ENCODE measurements at places on chromosomes 2 and 18.

GRCh38 chr2:240426845-240427721 is 8.4 kb upstream of the GPC1 start:
- no peak for DNase-seq

DNA sequence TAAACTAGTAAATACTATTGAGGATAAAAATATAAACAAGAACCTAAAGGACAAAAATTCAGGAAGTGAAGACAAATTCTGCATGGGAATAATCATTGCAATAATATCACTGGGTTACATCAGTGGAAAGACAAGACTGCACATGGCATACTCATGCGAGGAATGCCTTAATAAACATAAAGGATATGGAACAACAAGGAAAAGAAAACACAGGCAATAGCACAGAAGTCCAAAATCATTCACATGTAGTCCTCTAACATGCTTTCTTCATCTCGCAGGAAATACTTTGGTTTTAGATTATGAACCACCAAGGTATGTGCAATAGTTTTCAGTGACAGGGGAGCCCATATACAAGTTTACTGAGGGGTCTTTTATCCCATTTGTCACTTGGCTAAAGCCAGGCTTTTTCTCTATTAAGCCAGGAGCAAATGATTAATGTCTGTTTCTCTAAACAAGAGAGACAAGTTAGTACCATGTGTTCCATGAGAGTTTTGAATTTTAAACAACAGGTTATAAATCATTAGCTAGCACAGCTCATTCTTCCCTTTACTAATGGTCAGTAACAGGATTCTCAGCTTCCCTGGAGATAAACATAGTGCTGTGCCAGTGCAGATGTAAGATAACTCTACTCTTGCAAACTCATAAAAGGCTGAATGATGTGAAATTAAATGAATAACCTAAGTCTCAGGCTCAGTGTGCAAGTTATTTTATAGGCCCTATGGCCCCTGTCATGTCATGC is 353.6 kb upstream of the FSIP2 start:
- no peak for DNase-seq

DNA sequence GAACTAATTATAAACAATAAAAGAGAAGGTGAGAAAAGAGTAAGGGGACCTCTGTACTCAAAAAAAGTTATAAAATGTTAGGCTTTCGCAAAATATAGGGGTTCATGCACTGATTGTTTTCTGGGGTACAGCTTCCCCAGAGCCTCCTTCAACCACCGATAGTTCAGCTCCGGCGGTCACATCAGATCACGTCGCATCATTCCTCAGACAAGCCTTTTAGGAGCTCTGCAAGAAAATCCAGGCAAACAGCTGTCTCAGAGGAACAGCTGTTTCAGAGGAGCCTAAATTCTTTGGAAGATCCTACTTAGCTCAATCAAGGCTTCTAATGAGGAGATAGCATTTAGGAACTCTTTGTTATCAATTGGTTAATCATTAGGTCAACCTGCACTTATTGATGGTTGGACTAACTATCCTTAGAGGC is 78.7 kb downstream of the MYCN start:
- DNase-seq: no peak

DNA sequence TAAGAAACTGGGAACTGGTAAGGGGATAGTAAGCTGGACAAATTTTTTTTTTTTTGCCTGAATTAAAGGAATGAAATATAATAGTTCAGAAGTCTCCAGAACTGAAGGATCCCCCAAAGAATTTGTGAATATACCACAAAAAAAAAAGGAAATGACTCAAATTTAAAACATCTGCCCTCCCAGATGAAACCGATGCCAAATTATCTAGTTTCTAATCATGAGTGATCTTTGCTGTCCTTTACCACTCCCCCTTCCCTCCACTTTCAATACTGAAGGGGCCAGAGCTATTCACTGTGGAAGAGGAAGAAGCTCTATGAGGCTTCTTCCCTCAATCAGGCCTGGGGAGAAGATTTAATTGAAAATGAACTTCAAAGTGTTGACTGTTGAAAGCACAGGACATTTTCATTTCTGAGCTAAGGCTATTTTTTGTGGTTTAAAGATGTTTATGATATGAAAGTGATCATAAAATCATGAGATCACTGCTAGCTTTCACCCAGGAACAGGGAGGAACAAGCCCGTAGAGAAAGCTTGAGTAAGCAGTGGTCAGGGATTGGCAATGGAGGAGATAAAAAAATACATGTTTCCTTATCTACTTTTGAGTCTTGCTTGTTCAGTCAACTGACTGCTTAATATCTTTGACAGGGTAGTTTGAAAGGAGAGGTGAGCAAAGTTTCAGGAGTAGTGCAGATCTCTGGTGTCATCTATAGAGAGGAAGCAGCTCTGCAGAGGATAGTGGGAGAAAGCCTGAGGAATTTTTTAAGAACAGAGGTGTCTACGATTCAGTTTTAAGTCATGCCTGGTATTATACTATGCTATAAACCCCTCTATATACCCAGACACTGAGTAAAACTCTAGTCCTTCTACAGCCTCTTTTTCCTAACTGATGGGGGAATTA is 409.5 kb upstream of the FIGN start:
- no peak for DNase-seq

- DNase-seq: no peak
These were observed 42.3 kb upstream of the PTPRM start for GRCh38 chr18:7524786-7525185.

GRCh38 chr2:126935774-126936173 is 37.1 kb downstream of the TEX51 start:
- DNase-seq: no peak

DNA sequence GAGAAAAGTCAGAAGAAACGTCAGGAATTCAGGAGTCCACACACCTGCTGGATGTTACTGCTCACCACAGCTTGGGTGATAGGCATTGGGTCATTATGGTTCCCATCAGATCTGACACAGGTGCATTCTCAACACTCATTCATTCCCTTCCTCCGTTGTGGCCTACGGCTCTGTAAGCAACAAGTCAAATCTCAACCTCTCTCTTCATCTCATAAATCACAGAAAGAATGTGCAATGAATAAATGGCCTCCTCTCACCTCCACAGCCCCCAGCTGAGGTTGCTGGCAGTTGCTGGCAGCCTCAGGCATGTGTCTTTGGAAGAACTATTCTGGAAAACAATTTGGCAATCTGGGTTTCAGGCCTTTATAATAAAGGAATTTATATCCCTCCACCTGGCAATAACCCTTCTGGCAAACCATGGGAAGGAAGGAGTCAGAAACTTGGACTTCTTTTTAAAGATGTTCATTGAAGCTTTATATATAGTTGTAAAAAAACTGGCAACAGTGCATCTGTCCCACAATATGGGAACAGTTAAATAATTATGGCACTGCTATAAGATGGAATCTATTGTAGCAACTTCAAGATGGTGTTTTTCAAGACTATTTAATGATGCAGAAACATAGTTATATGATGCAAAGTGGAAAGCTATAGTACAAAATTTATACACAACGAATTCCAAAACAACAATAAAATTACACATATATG is 175.4 kb downstream of the ANAPC1 start:
- DNase-seq: no peak

DNA sequence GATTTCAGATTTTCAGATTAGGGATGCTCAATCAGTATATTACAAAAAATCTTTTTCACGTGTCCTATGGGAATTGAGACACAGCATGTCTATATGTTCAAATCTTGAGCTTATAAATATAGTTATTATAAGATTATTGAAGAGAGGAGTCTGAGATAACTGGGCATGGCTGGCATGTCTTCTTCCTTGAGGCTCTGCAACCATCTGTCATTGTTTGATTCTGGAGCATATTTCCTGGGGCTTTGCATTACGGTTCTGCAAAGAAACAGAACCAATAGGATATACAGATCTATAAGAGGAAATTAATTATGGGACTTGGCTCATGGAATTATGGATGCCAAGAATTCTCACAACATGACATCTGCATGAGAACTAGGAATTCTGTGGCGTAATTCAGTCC is 386.1 kb downstream of the SOCS6 start:
- no peak for DNase-seq

DNA sequence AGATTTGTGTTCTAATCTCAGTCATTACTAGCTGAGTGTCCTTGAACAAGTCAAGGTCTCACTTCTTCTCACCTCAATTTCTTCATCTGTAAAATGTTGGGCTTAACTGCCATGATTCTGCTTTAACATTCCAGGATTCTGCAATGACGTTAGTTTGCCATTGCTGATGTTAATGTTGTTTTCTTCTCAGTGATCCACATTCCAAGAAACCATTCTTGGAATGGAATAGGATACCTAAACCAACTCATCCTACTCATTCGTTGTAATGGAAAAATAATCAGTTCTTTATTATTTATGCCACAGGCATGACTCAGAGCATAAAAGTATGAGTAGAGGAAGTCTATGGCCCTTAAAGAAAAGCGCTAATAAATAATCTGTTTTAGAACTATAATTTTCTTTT is 140.2 kb upstream of the ETAA1 start:
- DNase-seq: no peak

GRCh38 chr2:232329716-232330067 is 48.9 kb upstream of the ALPP start:
- no peak for DNase-seq

- DNase-seq: no peak
These were observed 11.9 kb upstream of the AGFG1 start for GRCh38 chr2:227460070-227460485.

GRCh38 chr2:68975844-68976243 is 1.4 kb downstream of the GKN1 start:
- no peak for DNase-seq

DNA sequence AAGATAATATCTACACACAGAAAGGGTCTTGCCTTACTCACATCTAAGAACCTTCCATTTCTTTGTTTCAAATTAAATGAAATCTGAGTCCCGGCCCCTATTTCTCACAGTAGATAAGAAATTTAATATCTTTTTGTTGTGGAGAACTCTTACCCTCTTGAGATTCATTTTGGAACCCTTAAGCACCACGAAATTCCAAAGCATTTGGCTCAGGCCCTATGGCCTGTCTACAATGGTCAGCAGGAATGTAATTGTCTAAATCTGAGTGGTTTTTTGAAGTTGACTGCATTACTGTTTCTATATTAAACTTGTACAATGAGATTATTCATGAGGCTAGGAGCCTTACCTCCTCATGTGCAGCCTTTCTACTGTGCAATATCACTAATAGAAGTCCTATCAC is 723.3 kb downstream of the TSN start:
- DNase-seq: no peak

DNA sequence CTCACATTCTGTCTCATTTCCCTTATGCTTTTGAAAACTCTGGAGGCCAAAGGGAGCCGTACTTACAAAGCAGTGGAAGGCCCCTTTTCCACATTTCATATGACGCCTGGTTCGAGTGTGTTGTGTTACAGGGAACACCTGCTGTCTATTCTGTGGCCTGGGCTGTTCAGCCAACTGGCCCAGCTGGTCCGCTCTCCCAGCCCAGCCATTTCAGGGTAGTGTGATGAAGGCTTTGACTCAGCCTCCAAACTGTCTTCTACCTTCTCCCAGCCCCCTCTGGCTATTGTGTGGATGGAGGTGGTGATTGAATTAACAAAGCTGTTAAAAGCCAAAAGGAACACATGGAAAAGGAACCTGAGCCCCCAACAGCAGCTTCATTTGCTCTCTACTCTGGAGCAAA is 233.8 kb downstream of the ICOS start:
- no peak for DNase-seq

DNA sequence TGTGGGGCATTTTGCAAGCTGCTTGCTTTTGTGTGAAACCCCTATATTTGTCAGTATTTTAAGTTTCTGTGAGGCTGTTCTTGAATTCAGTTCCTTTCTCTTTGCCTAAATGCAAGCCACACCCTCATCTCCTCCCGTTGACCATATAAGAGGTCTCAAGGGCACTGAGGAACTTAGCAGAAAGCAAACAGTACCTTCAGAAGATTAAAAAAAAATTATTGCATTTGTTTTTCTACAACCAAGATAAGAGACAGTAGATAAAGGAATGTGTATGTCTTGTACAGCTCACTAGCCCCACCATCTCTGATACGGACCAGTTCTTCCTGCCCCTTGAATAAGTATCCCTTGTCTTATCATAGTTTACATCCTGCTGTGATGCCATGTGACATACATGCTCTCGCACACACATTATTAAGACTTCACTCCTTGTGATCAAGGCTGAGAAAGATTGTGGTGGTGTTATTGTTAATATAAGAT is 64.2 kb downstream of the NPAS2 start:
- no peak for DNase-seq

- no peak for DNase-seq
These were observed 558.4 kb downstream of the SLC4A3 start for GRCh38 chr2:220185766-220186305.

GRCh38 chr2:136505462-136505861 is 259.9 kb upstream of the THSD7B start:
- no peak for DNase-seq

DNA sequence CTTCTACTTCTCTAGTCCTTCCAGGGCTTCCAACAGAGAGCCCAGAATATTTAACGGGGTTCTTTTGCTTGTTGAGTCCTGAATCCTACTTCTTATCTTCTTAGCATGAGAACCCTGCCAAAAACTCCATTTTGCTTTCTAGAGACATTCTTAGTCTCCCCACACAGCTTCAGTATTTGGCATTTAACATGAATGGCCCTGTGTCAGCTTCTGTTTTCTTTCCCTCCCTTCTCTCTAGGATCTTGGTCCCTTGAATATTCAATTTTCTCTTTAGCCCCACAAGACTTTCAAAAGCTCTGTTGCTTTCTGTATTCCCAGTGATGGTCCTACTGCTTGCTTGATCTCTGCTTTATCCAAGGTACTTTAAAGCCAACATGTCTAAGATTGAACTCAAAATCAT is 89.5 kb downstream of the WDR7 start:
- DNase-seq: no peak

DNA sequence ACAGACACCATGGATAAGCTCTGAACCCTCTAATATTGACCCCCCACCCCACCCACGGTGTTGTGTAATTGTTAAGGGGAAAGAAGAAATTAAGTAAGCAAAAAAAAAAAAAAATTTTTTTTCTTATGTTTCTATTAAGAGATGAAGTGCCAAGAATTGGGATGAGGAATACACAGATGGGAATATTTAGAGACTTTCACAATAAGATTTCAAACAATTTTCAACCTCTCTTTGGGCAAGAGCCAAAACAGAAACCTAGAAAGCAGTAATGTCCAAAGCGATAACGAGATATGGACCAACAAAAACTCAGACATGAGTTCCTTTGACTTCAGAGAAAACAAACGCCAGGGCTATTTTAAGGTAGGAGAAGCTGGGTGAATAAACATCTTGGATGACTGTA is 14.4 kb downstream of the PIEZO2 start:
- no peak for DNase-seq

DNA sequence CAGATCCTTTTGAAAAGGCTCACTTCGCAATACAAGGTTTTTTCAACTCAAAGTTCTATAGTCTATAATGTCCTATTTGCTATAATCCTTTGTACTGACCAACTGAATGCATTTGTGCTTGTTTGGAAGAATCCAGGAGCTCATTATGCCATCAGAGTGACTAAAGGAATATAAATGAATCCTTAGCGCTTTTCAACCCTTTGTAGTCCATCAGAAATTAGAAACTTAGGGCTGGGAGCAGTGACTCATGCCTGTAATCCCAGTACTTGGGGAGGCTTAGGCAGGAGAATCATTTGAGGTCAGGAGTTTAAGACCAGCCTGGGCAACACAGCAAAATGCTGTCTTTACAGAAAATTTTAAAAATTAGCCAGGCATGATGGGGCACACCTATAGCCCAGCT is 330.2 kb upstream of the CHAC2 start:
- no peak for DNase-seq

GRCh38 chr2:207970147-207970825 is 55.0 kb downstream of the PLEKHM3 start:
- DNase-seq: no peak

All from glomerular endothelial cell (primary cell).